GM23248 (cell line): ENCODE measurements at places on chromosomes 12 and 14.

DNA sequence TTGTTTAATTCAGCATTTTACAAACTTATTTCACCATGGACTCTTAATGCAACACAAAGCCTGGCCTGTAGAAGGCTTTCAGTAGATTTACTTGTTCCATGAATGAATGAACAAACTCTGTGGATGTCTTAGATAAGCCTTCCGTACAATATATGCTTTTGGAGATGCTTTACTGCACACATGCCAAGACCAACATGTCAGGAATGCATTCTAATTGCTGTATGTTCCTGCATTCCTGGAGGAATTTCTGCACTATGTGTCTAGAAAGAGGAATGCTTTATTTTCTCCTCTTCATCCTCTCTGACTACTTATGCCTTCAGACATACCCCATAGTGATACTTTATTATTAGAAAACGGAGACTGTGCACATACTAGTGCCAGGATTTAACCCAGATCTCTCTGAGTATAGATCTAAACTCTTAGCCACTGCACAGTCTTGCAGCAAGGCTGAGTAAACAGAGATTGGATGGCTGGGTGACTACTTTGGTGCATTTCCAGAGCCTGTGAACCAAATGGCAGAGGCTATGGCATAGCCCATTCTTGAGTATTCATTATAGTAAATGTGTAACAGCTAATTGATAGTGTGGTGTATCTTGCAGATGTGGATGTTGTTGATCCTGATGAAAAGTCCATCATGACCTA, 108.2 kb downstream of the SYNE2 start:
- DNase-seq, result peak; percentile 11

DNA sequence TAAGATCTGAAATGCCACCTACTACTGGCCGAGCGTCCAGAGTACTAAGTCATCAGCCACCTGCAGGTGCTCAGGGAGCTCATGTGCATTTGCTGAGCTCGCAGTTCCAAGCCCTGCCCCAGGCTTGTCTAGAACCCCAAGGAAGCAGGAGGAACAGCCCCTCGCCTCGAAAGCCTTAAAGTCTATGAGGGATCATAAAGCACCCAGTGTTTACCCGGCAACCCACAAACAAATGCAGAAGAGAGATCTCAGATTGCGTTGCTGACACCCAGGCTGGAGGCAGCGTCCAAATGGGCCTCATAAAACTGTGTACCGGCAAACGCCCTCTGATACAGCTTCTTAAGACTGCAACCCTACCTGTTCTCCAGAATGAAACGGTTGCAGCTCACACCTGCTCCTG, 6.8 kb downstream of the KDM2B start:
- DNase-seq, result no peak

- DNase-seq, result no peak
Measured at GRCh38 chr14:100844846-100845245, 18.9 kb downstream of the MEG3 start.

- peak; percentile 58 for DNase-seq
Measured at GRCh38 chr14:53432378-53432802, 279.3 kb upstream of the DDHD1 start.

DNA sequence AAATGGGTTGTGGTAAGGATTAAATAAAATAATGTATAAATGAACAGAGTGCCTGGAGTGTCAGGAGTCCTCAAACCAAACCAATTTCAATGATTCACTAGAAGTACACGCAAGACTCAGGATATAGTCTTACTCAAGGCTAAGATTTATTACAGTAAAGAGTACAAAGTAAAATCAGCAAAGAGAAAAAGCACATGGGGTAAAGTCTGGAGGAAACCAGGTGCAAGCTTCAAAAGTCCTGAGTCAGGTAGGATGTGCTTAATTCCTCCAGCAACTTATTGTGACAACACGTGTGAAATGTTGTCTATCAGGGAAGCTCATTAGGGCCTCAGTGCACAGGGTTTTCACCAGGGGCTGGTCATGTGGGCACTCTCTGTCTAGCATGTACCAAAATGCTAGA, 105.8 kb upstream of the NAP1L1 start:
- no peak for DNase-seq

- no peak for DNase-seq
Measured at GRCh38 chr12:19485240-19485639, 45.9 kb downstream of the AEBP2 start.

DNA sequence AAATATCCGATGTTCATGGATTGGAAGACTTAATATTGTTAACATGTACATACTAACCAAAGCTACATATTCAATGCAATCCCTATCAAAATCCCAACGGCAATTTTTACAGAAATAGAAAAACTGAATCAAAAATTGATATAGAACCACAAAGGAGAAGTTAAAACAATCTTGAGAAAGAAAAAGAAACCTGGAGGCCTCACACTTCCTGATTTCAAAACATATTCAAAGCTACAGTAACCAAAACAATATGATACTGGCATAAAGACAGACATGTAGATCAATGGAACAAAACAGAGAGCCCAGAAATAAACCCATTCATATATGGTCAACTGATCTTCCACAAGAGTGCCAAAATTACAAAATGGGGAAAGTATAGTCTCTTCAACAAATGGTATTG, 5.4 kb upstream of the PELI2 start:
- no peak for DNase-seq

DNA sequence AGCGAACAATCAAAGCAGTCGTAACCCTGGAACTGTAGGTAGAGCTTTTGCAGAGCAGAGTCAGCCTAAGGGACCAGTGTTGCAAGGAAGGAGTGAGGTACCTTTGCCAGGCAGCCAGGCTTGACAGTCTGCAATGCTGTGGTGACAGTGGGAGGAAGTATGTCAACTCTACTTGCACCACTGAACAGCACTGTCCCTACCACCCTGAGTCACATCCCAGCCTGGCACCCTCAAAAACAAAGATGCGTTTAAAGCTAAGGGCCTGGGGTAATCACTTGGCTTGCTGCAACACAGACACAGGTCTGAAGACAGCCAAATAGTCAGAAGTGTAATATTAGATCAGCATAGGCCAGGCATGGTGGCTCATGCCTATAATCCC, 141.9 kb downstream of the DPF3 start:
- no peak for DNase-seq

DNA sequence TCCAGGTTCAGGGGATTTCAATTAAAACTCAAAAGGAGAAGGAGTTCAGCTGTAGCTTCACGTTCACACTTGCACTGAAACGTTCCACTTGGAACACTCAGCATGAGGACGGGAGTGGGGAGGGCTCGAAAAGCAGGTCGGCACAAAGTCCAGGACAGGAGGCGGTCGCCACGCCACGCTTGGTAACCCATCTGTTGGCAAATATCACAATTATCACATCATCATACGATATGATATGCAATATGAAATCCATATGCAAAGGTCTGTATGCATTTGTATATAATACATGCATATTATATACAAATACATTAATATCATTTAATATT, 17.2 kb downstream of the ADGRD1 start:
- no peak for DNase-seq

- DNase-seq, result no peak
Measured at GRCh38 chr12:58363971-58364370, 422.6 kb downstream of the ATP23 start.

DNA sequence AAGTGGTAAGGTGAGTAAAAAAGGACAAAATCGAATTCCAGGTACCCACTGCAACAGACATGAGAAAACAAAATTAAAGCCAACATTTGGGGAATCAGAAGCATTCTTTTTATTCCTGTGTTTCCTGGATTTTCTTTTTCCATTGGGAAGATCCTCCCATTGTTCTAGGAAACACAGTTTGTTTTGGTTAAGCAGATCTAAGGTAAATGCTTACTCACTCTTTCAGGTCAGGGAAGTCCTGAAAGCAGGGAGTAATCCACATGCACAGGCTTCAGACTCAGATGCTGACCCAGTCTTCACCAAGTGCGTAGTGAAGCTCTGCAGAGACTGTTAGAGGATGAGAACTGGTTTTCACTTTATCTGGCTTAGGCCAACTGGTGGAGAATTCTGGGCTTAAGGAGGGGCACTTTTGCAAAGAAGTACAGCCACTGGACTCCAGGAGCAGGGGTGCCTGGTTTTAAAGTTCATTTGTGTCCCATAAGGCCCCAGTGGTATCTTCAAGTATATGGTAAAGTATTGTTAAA, 57.7 kb downstream of the RPAP3 start:
- DNase-seq, result no peak

GRCh38 chr12:108441549-108441948, 73.5 kb upstream of the FICD start:
- no peak for DNase-seq

DNA sequence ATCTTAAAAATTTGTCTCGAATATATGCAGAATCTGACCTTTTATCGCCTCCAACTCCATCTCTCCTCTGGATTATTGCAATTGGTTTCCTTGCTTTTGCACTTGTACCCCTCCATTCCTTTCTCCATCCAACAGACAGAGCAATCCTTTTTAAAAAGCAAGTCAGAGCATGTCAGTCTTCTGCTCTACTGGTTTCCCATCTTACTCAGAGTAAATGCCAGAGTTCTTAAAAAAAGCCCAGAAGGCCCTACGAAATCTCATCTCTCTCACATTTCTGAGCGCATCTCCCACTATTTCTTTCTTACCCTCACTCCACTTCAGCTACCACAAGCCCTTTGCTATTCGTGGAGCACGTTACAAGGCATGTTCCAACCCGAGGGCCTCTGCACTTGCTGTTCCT, 236.9 kb upstream of the DDHD1 start:
- DNase-seq, result no peak

DNA sequence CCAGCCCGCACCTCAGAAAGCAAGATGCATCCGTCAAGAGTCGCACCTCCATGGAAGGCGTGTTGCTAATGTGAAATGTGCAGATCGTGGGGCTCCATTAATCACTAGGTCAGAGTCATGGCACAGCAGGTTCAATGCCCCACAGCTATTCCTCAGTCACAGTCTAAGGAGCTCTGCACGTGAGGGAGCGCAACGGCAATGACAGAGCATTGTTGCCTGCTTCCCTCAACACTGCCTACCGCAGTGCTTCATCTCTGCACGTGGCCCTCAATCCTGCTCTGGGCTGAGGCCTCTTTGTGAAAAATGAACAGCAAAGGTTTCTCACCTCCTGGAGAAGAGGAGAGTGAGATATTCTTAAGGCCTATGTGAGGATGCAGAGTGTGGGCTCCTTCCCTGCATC, 995.2 kb upstream of the TMEM132C start:
- no peak for DNase-seq

GRCh38 chr14:99649643-99650042, 4.7 kb downstream of the HHIPL1 start:
- no peak for DNase-seq

DNA sequence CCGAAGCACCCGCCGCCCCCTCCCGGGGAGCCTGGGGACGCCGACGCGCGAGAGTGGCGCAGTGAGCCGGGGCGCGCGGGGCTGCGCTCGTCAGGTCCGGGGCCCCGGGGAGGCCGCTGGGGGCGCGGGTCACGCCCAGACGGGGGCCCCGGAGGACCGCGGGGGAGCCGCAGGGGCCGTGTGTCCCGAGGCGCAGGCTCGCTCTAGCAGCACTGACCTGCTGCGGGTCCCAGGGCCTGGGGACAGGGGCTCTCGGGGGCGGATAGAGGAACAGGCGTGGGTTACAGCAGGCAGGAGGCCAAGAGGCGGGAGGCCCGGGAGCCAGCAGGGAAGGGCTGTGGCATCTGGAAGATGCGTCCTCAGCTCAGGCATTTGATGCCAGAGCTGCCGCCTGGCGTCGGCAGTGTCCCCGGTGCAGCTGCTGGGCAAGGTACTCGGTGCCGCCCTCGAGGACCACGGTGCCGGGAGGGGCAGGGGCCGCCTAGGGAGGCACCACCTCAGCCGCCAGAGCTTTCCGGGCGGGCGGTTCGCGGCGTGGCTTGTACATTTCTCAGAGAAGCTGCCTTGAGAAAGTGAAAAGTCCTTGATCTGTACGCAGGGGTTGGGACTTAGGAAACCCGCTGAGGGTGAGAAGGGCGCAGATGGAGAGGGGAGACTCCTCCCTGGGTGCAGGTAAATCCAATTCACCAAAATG, 1.2 kb downstream of the WNT5B start:
- DNase-seq, result peak; percentile 72

- peak; percentile 55 for DNase-seq
Measured at GRCh38 chr12:89893972-89894706, 185.5 kb upstream of the ATP2B1 start.

DNA sequence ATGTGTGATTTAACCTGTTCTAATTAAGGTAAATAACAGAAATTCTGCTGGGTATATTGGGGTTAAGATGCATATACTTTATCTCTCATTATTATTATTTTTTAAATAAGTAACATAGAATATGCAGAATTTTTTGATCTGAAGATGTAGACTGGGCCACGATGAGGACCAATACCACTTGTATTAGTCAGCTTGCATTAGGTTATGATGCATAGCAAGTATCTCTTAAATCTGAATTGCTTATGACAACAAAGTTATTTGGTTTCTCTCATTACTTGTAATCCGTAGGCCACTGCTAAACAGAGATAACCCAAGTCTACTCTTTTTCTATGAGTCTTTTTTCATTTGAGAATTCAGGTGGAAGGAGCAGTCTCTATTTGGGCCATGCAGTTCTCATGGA, 145.5 kb upstream of the NOVA1 start:
- DNase-seq, result peak; percentile 6

DNA sequence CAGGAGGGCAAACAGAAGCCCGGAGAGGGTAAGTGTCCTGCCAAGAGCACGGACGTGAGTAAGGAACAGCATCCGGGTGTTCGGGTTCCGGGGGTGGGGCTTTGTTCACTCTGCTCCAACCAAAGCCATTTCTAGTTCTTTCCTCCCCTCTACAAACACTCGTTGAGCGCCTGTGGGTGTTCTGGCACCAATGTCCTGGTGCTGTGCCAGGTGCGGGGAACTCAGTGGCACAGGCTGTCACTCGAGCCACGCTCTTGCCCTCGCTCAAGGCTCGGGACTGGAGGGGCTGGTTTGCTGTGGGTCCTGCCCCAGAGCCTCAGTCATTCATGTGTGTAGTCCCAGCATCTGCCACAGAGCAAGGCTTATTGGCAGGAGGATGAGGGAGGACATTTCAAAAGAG, 157.5 kb downstream of the CALM1 start:
- no peak for DNase-seq

- DNase-seq, result no peak
Measured at GRCh38 chr12:99157946-99158345, 489.6 kb upstream of the GARIN6 start.

- peak; percentile 61 for DNase-seq
Measured at GRCh38 chr14:70317969-70318634, 41.4 kb downstream of the COX16 start.

DNA sequence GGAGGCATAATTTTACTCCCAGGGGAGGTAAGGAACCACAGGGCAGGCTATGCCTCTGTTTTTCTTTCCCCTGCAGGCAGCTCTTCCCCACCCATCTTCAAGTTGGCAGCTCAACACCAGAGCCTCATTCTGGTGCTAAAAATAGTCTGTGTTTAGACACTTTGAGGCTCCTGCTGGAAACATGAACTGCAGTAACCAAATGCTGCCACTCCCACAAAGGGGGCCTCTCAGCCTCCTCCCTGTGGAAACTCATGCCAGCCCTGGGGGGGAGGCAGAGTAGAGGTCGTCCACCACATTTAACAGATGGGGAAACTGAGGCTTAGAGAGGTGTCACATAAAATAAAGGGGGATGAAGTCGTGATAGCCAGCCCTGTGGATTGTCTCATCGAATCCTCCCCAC, 61.4 kb downstream of the WSCD2 start:
- no peak for DNase-seq
